Umbilical cord (tissue), 2 donors: ENCODE measurements at places on chromosomes 12 and 14. TPM values are rescaled to one million over a fixed set of nuclear protein-coding genes. Genes with fewer than 3 reads are reported as not detected.

The GLIPR1L1 gene
- total RNA-seq: not detected

The VDR gene
- total RNA-seq: 4.1 TPM

The GDF3 gene
- total RNA-seq: 2.9 TPM

GRCh38 chr12:92070864-92071445 lies 74.7 kb downstream of the BTG1 start:
- DNase-seq: no peak

DNA sequence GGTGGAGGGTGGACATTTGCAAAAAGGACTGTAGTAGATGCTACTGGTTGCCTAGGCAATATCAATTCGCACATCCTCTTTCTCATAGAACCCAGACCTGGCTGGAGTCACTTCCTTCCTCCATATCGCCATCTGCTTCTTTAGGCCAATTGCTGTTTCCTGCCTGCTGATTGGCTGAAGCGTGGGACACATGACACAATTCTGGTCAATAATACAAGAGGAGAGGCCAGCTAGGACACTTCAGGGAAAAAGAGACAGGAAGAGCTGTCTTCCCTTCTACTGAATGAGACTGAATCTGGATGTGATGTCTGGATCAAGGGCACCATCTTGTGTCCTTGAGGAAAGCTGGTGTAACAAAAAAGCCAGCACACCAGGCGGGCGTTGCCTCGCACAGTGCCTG lies 53.8 kb downstream of the TRPV4 start:
- DNase-seq: no peak

The STAT6 gene
- 83.8 TPM for total RNA-seq

- no peak for DNase-seq
These were observed 2.4 kb downstream of the FGFR1OP2 start for GRCh38 chr12:26940516-26941214.

DNA sequence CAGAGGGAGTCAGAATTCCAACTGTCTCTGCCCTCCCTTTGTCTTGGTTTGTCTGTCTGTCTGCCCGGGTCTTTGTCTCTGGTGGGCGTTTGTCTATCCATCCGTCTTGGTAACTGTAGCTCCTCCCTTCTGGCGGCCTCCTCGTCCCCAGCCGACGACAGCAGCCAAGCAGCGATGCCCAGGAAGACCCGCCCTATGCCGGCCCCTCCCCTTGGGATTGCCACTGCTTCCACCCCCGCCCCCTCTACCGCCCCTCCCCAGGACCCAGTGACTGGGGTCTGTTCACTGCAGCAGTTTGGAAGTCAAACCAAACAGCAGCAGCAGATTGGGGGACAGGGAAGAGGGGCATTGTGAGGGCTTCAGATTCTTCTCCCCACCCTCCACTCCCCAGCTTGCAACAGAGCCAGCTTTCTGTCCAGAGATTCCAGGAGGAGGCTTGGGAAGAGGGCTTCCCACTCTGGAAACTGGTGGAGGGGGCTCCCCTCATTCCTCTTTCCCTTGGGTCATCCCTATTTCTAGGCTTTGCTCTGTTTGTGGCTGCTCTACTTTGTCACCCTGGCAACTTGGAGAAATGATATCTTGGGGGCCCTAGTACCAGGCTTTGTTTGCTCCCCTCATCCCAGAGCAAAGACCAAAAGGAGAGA lies 2.4 kb upstream of the RARG start:
- DNase-seq: peak; percentile 64

DNA sequence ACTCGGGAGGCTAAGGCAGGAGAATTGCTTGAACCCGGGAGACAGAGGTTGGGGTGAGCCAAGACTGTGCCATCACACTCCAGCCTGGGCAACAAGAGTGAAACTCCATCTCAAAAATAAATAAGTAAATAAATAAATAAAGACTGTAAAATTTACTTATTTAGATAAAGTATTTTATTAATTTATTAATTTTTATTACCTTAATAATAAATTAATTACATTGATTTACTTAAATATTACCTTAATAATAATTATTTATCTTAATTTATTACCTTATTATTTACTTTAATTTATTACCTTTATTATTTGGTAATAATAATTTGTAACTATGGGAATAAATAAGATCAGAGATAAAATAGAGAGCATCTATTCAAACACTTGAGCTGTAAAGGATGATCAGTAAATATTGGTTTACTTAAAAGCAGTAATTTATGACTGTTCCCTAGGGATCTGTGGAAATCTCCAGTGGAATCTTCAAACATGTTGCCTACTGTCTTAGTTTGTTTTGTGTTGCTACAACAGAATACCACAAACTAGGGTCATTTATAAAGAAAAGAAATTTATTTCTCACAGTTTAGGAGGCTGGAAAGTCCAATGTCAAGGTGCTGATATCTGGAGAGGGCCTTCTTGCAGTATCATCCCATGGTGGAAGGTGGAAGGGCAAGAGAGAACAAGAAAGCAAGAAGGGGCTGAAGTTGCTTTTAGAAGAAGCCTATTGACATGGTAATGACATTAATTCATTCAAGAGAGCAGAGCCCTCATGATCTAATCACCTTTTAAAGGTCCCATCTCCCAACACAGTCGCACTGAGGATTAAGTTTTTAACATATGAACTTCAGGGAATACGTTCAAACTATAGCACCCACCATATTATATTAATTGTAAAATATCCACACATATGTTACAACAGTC lies 37.1 kb downstream of the SOCS2 start:
- DNase-seq: no peak

DNA sequence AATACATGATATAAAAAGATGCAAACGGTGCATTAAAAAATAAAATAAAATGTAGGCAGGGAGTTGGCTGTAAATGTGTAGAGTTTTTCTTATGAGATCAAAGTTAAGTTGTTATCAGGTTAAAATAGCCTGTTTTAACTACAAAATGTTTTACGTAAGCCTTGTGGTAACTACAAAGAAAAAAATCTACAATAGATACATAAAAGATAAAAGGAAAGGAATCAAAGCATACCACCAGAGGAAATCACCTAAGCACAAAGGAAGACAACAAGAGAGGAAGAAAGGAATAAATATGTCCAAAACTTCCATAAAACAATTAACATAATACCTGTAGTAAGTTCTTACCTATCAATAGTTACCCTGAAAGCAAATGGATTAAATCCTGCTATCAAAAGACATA lies 12.2 kb downstream of the NELL2 start:
- no peak for DNase-seq

The GPD1 gene
- 0.48 TPM for total RNA-seq

The HCAR2 gene
- total RNA-seq: 7.2 TPM

The GLIPR1L2 gene
- 2.9 TPM for total RNA-seq

The TAS2R42 gene
- 2.4 TPM for total RNA-seq

The HHIPL1 gene
- total RNA-seq: 12.0 TPM

- DNase-seq: no peak
These were observed 72.9 kb upstream of the ELK3 start for GRCh38 chr12:96121271-96121711.

DNA sequence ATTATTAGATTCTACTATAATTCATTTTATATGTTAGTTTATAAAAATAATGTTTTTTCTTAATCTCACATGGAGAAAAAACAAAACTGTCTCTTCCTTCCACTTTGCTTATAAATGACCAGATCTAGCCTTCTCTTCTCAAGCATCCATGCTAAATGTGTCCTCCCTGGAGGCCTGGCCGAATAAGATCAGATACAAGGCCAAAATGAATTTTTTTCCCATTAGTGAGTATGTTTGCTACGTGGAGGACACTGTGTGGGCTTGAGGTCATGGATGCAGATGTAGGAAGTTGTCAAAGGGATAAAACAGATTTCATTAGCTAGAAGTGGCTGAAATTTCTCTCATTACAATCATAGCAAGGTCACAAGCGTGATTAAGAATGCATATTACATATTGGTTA lies 1244.9 kb upstream of the SEL1L start:
- no peak for DNase-seq

GRCh38 chr12:109621901-109622364 lies 48.3 kb downstream of the MVK start:
- no peak for DNase-seq

The FAR2 gene
- total RNA-seq: 26.0 TPM

DNA sequence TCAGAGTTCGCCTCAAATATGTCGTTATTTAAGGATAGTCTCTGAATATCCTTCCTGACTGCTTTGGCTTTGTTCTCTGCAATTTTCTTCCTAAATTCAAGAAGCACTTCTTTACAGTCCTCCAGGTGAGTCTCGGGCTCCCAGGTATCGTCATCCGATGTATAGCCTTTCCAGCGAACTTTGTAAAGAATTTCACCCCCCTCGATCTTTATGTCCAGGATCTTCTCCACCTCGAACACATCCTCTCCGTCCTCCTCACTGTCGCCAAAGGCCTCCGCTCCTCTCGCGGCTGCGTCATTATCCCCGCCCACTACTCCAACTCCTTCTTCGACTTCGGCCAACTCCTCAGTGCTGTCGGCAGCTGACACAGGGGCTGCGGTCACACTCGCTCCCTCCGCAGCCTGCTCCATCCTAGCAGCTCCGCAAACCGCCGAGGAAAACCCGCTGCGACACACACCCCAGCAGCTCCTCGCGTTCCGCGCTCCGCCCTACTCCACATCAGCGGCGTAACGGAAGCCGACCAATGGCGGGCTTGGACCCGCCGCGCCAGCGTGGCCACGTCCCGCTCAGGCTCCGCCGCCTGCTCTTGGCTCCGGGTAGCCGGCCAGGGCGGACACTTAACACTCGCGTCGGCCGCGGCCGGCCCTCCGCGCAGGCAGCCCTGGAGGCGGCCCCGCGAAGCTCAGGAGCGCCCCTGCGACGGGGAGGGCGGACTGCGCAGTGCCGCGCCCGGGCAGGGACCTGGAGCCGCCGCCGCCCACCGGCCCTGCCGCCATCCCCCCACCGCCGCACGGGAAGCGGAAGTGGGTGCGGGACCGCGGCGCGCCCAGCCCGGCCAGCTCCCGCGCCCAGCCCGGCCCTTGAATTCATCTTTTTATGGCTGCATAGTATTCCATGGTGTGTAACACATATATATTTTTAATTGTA lies 4.1 kb downstream of the CD163L1 start:
- DNase-seq: peak; percentile 22

DNA sequence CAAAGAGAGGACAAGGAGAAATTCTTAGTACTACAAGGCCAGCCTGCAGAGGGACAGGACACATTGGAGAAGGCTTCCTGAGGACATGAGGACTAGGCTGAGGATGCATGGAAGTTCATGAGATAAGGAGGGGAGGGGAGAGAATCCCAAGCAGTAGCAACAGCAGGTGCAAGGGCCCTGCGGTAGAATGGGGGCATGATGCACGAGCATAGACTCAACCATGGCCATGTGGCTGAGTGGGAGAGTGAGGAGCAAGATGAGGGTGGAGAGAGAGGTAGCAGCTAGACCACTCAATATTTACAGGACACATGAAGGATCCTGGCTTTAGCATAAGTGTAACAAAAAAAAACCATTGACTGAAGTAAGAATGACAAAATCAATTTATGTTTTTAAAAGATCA lies 128.1 kb downstream of the PPM1H start:
- DNase-seq: no peak

The GPR84 gene
- 2.9 TPM for total RNA-seq

DNA sequence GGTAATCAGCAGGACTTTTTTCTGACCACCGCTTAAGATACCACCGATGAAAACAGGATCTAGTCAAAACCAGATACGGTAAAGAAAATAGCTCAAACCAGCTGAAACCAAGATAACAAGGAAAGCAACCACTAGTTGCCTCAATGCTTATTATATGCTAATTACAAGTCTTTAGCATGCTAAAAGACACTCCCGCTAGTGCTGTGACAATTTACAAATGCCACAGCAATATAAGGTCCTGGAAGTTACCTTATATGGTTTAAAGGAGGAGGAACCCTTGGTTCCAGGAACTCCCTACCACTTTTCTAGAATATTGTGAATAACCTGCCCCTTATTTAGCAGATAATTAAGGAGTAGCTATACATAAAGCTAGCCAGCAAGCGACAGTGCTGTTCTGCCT lies 976.4 kb upstream of the SEL1L start:
- no peak for DNase-seq

DNA sequence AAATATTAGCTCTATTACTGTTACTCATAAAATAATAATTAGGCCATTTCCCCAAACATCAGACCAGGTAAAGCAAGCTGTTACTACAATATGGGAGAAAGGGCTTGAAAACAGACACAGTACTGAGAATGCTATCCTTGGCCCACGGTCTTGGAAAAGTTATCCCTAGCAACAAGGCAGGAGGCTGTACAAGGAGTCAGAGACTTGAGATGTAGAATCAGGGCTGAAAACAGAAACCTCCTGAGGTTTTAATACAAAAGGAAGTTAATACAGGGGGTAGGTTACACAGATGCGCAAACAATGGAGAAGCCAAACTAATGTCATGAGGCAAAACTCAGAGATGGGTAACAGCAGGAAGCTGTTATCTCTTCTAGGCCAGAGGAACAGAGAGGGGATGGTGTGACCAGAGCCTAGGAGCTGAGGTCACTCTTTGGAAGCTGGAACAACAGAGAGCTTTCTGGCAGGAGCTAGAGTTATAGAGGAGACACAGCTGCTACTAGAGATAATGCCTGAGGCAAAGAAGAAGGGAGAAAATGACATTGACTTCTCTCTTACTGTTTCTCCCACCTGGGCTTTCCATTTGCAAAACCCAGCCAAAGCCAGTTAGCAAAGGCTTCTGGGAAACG lies 248.8 kb downstream of the SUDS3 start:
- no peak for DNase-seq

GRCh38 chr12:53523131-53523530 lies 15.8 kb upstream of the NPFF start:
- no peak for DNase-seq

The RPGRIP1 gene
- total RNA-seq: not detected

GRCh38 chr14:97219431-97220017 lies 422.3 kb downstream of the VRK1 start:
- no peak for DNase-seq

- no peak for DNase-seq
These were observed 1.5 kb downstream of the HIF1A start for GRCh38 chr14:61696753-61697318.

The SERPINA5 gene
- total RNA-seq: 0.24 TPM

DNA sequence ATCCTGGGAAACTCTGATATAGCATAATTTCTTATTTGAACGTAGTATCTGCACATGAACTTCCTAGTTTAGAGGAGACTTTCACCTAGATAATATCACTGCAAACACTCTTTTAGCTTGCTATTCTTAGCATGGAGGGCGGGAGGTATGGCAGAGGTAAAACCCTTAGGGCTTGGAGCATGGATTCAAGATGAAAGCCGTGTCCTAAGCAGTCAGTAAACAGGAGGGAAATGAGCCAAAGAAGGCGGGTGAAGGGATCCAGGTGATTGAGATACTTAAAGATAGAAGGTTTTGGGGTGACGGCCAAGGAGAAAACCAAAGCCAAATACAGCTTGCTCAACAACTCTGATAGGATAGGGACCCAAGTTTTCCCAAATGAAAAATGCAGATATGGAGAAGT lies 107.1 kb upstream of the BCAT1 start:
- no peak for DNase-seq
